Hypothalamus (tissue), 51 donors: ENCODE measurements at places on chromosomes 11 and 22.
A peak's percentile ranks its signal among the peaks of the same experiment; 100 is the strongest.

- DNase-seq, result no peak
Observed at GRCh38 chr11:64290352-64291261, 495 bp upstream of the KCNK4 start.

DNA sequence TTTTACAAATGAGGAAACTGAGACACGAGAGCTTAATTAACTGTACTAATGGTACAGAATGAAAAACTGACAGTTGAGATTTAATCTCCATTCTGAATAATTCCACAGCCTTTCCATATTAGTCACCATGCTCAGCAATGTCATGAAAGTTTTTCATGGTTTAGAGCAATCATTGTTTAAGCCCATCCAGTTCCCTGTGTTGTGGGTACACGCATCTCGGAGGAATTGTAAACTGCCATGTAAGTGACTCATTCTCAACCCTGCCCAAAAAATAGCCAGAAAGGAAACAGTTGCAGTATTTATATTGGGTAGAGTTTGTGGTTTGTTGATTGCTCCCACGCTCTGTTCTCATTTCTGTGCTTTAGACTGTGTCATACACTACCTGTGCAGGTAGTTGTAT, 1790.8 kb downstream of the LRRC4C start:
- DNase-seq, result no peak

- no peak for DNase-seq
Observed at GRCh38 chr11:14622223-14622954, 21.2 kb upstream of the PDE3B start.

GRCh38 chr11:126060757-126061171, 1.9 kb downstream of the CDON start:
- no peak for DNase-seq

DNA sequence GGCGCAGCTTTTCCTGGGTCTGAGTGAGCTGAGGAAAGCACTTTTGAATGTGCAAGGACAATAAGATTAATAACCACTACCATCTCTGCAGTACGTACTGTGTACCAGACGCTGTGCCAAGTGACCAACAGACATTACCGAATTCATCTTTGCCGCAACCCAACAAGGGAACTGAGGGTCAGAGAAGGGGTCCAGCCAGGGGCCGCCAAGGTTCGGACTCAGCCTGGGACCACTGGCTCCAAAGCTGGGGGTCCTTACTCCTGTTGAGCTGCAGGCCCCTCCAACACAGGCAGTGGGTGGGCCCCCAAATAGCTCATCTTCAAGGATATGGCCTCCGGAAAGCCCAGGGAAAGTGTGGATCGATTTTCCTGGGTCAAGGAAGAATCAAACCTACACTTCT, 55.0 kb upstream of the EMID1 start:
- no peak for DNase-seq

GRCh38 chr22:38953091-38953490, 4.3 kb upstream of the APOBEC3A start:
- no peak for DNase-seq

DNA sequence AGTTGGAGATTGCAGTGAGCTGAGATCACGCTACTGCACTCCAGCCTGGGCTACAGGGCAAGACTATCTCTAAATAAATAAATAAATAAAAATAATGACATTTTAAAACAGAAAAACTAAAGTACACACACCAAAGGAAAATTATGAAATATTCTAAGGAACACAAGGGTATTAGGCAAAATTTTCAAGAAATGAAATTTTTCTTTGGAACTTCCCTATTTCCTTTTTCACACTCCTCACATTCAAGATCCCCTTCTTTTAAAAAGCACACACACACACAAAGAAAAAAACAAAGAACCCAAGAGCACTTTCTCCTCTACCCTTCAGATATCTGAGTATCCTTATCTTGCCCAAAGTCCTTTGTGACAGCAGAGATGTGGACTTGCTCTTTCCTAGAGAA, 92.8 kb downstream of the CCDC73 start:
- DNase-seq, result no peak

GRCh38 chr22:49111085-49111484, 716.6 kb downstream of the BRD1 start:
- DNase-seq, result no peak

- DNase-seq, result peak; percentile 44
Observed at GRCh38 chr22:29311464-29312217, 3.9 kb downstream of the RASL10A start.

DNA sequence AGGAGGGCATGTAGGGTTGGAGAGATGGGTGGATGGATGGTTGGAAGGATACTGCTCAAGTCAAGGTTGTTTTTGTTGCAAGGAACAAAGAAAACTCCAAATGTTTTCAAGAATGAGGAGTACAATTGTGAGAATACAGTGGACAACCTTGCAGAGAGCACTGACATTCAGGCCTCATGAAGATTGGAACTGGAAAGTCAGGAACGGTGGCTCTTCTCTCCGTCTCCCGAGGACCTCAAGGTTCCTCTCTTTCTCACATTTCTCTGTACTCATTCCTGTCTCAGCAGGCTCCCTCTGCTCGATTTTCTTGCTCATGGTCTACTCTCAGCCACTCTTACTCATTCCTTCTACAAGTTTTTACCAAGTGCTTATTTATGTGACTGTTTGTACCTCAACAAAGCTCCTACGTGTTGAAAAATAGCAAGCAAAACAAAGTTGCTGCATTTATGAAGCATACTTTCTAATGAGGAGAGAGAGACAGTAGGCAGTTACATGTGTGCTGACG, 97.6 kb downstream of the SWAP70 start:
- DNase-seq, result no peak

- DNase-seq, result no peak
Observed at GRCh38 chr11:15099267-15099666, 15.5 kb upstream of the INSC start.

- DNase-seq, result no peak
Observed at GRCh38 chr11:15589070-15589626, 474.4 kb downstream of the INSC start.

- DNase-seq, result no peak
Observed at GRCh38 chr11:99630629-99631028, 609.9 kb downstream of the CNTN5 start.

GRCh38 chr11:41613326-41613725, 153.9 kb upstream of the LRRC4C start:
- no peak for DNase-seq

GRCh38 chr11:108592591-108593213, 866 bp downstream of the EXPH5 start:
- no peak for DNase-seq

DNA sequence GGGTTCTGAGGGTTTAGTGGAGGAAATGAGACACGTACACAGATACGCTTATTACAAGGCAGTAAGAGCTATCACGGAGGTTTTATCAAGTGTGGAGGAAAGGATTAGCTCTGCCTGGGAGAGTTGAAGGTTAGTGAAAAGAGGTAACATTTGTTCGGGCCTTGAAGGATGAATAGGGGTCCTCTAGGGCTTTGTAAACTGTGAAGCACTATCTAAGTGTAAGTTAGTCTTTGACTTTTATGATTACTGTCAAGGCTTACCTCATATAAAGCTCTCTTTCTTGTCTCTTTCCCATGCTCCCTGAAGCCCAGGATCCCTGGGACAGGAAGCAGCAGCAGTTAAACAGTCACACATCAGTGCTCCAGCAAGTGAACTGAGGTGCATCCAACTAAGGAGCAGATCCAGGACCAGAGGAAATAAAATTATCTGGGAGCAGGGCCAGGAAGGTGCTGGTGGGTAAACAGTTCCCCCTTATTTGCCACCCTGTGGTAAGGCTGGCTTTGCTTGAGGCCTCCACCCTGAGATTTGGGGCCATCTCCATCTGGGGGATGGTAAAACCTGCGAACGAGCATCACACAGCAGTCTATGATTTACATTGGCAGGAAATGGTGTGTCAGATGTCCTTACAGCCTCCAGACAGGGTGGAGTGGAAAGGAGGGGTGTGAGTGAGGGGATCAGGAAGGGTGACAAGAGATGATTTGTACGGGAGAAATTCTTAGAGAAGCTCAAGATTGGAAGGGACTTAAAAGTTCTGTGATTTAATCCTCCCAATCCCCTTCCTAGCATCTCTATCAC, 27.2 kb downstream of the GVQW3 start:
- DNase-seq, result no peak

DNA sequence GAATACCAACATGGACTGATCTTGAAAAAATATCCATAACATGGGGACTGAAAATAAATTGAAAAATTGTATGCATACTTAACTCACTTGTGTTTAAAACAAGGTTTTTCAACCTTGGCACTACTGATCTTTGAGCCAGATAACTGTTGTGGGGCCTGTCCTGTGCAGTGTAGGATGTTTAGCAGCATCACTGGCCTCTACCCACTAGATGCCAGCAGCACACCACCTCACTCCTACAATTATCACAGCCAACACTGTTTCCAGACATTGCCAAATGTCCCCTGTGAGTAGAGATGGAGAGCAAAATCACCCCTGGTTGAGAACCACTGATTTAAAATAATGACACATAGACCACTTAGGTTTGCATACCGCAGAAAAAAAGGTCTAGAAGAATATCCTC, 45.0 kb upstream of the SLC1A2 start:
- no peak for DNase-seq

GRCh38 chr22:38034278-38034882, 22.8 kb upstream of the PICK1 start:
- peak; percentile 64 for DNase-seq

DNA sequence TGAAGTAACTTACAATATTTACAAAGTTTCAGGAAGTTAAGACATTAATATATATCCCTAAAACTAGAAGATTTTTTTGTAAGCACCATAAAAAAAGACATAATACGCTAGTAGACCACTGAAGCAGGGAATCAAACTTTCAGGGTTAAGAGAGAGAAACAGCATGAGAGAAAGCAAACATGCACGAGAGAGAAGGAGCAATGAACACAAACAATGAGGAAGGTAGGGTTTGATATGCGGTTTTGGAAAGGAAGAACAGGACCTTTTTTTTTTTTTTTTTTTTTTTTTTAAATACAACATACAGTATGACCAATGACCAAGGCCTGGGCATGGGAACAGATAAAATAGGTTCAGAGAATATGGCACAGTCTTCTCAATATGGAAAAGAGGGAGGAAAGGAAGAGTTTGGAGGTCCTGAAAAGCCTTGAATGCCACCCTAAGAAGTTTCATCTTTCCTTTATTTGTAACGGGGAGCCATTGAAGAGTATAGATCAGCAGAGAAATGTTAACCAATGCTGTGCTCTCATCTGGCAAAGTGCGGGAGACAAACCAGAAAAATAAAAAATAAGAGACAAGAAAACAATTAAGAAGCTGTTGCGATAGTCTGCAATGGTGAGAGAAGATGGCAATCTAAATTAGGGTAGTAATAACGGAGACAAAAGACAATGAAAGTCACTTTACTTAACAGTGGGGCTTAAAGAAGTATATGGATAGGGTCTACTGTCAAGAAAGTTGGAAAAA, 101.0 kb downstream of the USP35 start:
- DNase-seq, result no peak

- no peak for DNase-seq
Observed at GRCh38 chr11:128904656-128905344, 13.6 kb downstream of the KCNJ5 start.

GRCh38 chr11:117428186-117428855, 100.7 kb downstream of the CEP164 start:
- no peak for DNase-seq

- DNase-seq, result no peak
Observed at GRCh38 chr11:3190600-3190999, 25.5 kb upstream of the OSBPL5 start.

- DNase-seq, result no peak
Observed at GRCh38 chr11:48051217-48051830, 71.0 kb downstream of the PTPRJ start.

GRCh38 chr22:43861529-43861928, 784 bp downstream of the SULT4A1 start:
- no peak for DNase-seq

- DNase-seq, result no peak
Observed at GRCh38 chr22:45878901-45879551, 97.9 kb downstream of the WNT7B start.

- no peak for DNase-seq
Observed at GRCh38 chr11:27701355-27702105, 1.3 kb upstream of the BDNF start.

GRCh38 chr11:61429346-61429690, 457 bp downstream of the CPSF7 start:
- peak; percentile 62 for DNase-seq

GRCh38 chr11:73274722-73275380, 2.7 kb downstream of the P2RY6 start:
- DNase-seq, result no peak

DNA sequence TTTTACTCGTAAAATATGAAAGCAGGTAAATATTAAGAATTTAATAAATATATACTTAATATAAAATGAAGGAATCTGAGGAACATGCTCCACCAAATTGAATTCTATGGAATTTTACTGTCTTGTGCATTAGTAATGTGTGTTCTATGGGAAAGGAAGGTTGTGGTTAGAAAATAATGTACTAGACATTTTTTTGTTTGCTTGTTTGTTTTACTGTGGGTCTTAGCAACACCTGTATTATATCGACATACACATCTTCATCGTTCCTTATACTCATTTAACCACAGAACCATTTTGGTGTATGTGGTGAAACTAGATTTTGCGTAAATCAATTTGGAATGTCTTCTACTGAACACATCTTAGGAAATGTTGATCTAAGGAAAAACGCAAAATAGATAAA, 114.1 kb upstream of the MTMR2 start:
- no peak for DNase-seq

DNA sequence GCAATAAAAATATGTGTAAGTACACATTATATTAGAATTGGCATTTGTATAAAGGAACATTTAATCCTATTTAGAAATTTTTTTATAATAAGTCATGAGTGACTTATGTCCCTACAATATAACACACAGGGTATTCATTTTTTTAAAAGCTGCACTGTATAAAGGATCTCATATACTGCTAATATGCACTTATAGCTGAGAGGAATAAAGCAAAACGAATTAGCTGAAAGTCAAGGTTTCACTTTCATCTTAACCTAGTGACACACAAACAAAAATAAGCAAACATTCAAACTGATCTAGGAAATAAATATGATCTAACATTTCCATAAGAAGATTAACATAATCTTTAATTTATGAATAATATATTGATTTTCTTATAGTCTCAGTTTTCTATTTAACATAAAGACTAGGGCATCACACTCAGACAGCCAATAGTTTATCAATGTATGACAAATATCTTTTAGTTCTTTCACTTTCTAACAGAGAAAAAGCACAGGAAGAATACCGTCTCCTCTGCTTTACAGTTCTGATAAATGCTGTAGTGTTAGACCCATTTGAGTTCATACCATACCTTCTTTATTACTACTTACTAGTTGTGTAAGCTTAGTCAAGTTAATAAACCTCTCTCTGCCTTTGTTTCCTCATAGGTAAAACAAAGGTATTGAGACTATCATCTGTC, 42.9 kb downstream of the DCDC1 start:
- no peak for DNase-seq

DNA sequence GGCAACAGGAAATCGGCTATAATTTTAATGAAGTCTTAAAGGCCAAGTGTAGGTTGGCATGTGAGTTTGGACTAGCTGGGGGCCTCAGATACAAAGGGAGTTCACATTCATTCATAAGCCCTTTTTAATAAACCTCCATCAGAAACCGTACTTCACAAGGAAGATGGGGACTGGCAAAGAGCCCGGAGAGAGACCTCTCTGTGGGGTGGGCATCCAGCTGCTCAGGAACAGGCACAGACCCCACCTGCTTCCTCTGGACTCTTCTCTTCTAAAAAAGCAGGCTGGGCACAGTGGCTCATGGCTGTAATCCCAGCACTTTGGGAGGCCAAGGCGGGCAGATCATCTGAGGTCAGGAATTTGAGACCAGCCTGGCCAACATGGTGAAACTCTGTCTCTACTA, 3.9 kb upstream of the ARFGAP3 start:
- no peak for DNase-seq
